ENCODE measurements at places on chromosomes 6 and 20.

GRCh38 chr6:2103765-2104523, 141.5 kb downstream of the GMDS start:
- no peak for DNase-seq

- no peak for DNase-seq
Measured at GRCh38 chr6:25623879-25624278, 28.1 kb upstream of the SCGN start.

- no peak for DNase-seq
Measured at GRCh38 chr20:483815-484644, 21.7 kb upstream of the TBC1D20 start.

DNA sequence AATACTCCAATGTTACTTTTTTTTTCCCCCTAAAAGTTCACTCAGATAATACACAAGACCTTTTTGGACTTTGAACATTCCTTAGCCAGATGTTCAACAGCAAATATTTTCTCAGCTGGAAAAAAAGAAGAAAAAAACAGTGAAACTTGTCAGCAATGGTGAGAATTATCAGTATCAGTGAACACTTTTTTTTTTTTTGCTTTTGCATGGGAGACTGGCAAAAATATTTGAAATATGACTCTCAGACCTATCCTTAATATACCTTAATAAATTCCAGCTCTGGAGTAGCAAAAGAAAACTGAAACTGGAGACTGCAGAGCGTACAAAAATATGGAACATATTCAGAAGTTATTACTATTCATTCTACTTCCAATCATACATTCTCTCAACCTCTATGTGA, 92.3 kb downstream of the RFPL4B start:
- no peak for DNase-seq

DNA sequence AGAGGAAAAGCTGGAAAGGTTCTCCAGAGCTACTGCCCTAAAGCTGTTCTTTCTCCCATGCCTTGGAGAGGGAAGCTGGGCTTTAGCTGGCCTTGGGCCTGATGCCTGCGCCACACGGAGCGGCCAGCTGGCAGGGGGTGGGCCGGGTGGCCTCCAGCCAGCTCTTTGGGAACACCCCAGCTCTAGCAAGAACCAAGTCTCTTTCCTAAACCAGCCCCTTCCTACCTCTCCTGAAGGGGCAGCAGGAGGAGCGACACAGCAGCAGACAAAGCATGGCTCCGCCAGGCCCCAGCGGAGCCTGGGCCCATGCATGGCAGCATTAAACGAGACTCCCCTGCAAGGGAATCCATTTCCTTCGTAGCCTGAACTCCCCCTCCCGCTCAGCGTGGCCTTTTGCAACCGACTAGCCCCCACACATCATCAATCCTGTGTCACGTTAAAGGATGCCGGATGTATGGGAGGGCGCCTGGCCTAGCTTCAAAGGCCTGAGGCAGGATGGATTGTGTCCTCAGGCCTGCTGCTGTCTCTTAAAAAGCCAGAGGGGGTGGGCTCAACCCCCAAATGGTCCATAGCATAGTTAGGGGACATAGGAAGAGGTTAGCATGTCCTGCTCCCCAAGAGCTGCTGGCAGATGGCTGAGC, 14.0 kb downstream of the MRPS18A start:
- DNase-seq, result no peak

DNA sequence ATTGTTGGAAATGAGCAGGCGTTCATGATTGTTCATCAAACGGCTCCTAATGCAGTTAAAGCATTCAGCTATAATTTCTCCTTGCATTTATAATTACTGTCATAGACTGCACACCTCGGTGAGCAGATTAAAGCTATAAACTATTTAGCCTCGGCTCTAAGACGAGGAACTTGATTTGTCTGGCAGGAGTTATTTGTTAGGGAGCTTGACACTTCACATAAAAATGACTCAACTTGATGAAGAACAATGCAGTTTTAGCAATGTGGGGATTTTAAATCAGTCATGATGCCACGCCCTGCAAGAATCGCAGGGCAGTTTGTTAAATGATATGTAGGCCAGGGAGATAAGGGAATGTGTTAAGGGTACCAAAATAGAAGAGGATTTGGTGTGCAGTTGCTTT, 290.2 kb downstream of the TSHZ2 start:
- no peak for DNase-seq

- DNase-seq, result no peak
Measured at GRCh38 chr6:71254323-71254722, 34.3 kb upstream of the OGFRL1 start.

GRCh38 chr20:53468587-53468986, 125.1 kb downstream of the ZNF217 start:
- no peak for DNase-seq

DNA sequence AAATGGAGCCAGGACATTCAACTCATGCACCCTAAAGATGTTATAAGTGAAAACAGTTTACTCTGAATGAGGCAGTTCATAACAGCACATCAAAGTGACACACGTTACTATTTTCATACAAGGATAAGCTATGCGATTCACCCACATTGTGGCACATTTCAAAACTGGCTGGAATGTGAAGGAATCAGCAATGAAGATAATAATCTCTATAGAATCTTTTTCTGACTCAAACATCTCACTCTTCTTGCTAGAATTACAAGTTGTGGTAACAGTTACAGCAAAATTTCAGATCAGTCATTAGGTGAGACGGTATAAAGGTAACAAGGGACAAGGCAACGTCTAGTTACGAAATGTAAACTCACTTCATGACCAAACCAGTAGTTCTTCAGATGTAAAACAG, 17.5 kb downstream of the TMEM244 start:
- no peak for DNase-seq

Measured in stimulated activated CD4-positive, alpha-beta T cell treated with anti-CD3 and anti-CD28 coated beads, TNF-alpha, amount 100 ng/mL, for 4 hours (primary cell).